Chondrocyte (in vitro differentiated cells): ENCODE measurements at places on chromosomes 6 and 20. TPM values are rescaled to one million over a fixed set of nuclear protein-coding genes. Genes with fewer than 3 reads are reported as not detected.
A peak's percentile ranks its signal among the peaks of the same experiment; 100 is the strongest.

GRCh38 chr6:4780360-4780812 is 4.2 kb downstream of the CDYL start:
- peaks cover 8% of the 10 kb centered on the region for H3K36me3 ChIP-seq
- H3K4me3 ChIP-seq = no peak overlapping the region
- H3K27me3 ChIP-seq = no peaks in the 10 kb centered on the region
- peak overlapping the region; percentile 38 for H3K27ac ChIP-seq
- H3K4me1 ChIP-seq = peaks cover 47% of the 10 kb centered on the region
- no peak for DNase-seq

- no peak overlapping the region for H3K27ac ChIP-seq
- H3K4me3 ChIP-seq = no peak overlapping the region
- peaks cover 15% of the 10 kb centered on the region for H3K4me1 ChIP-seq
- H3K27me3 ChIP-seq = peaks cover 2% of the 10 kb centered on the region
- DNase-seq = no peak
Observed at GRCh38 chr6:139257821-139258398, 33.9 kb downstream of the TXLNB start.

DNA sequence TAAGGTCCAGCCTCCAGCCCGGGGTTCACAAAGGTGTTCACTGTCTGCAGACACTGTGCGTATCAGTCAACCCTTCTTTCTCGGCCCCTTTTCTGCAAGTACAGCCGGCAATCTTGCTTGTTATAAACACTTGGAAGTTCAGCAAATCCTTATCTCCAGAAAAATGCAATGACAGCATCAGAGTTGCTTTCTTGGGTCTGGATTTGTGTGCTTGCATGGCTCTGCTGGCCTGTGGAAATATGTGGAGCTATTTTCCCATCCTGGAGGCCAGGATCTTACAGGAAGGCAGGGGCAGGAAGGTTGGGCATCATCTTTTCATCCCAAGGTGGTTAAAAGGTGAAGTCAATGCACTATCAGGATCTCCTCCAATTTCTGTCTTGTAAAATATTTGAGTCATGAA is 100.3 kb downstream of the SMOC2 start:
- peak overlapping the region; percentile 88 for H3K27ac ChIP-seq
- no peak for DNase-seq
- peak overlapping the region; percentile 26 for H3K4me3 ChIP-seq

DNA sequence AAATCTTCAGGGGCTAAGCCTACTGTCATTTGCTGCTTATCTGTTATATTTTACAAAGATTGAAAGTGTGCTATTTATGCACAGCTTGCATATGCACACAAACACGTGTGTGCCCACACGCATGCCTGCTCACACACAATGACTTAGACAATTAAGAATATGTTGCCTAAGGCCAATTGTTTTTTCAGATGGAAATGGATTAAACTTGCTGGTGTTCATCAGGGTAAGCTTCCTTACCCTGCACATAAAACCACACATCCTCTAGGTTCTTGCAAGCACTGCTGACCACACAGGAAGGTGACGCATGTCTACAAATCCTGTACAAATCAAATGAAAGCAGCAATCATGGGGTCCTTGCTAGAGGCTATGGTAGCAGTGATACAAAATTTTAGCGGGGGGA is 58.4 kb downstream of the GJA10 start:
- H3K27ac ChIP-seq = no peak overlapping the region
- no peak overlapping the region for H3K4me3 ChIP-seq
- H3K27me3 ChIP-seq = no peaks in the 10 kb centered on the region
- no peaks in the 10 kb centered on the region for H3K4me1 ChIP-seq

The FKBP5 gene
- 139 to 237 TPM (median 143 TPM) in 3 replicates for total RNA-seq

The BCAS4 gene
- total RNA-seq = 6.7 to 7.6 TPM (median 7.4 TPM) in 3 replicates

DNA sequence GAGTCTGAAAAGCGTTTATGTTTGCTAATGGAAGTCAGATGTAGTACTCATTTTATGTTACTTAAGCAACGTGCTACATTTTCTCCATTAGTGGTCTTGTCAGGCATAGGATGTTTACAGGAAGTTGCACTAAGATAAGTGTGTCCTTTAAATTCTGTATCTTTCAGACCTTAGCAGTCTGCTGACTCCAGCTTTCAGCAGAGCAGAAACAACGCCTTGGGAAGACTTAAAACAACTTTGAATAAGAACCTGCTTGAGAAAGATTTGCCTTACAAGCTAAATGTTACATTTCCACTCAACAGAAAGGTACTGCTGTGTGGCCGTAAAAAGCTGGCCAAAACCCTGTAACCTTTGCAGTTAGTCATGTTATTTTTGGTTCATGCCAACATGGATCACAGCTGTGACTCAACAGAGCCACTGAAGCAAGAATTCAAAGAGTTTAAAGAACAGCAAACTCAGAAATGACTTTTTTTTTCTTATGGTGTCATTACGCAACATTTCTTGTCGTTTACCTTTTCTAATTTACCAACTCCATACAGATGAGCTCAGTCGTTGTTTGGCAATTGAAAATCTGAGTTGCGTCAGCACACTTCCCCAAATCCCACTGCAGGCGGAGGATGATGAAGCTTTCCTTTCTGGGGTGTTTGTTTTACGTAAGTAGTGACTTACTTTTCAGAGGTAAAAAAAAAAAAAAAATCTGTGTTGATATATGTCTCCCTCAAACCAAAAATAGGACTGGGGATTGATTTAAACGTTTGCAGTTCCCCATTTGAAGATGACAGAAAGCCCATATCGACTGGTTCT is 27.9 kb upstream of the BMP6 start:
- H3K36me3 ChIP-seq = no peaks in the 10 kb centered on the region
- peak overlapping the region; percentile 91 for H3K27ac ChIP-seq
- peaks cover 15% of the 10 kb centered on the region for H3K4me1 ChIP-seq
- no peaks in the 10 kb centered on the region for H3K27me3 ChIP-seq

The MAPK13 gene
- total RNA-seq = 0.48 to 1.0 TPM (median 0.97 TPM) in 3 replicates

The C4B gene
- 7.3 to 10.3 TPM (median 9.6 TPM) in 3 replicates for total RNA-seq

GRCh38 chr6:118606268-118606667 is 45.1 kb downstream of the CEP85L start:
- H3K4me1 ChIP-seq = no peaks in the 10 kb centered on the region
- DNase-seq = no peak
- no peaks in the 10 kb centered on the region for H3K27me3 ChIP-seq

- H3K36me3 ChIP-seq = peaks cover 18% of the 10 kb centered on the region
- peaks cover 8% of the 10 kb centered on the region for H3K4me1 ChIP-seq
- H3K4me3 ChIP-seq = no peak overlapping the region
Observed at GRCh38 chr6:166406197-166406596, 23.5 kb upstream of the MPC1 start.

DNA sequence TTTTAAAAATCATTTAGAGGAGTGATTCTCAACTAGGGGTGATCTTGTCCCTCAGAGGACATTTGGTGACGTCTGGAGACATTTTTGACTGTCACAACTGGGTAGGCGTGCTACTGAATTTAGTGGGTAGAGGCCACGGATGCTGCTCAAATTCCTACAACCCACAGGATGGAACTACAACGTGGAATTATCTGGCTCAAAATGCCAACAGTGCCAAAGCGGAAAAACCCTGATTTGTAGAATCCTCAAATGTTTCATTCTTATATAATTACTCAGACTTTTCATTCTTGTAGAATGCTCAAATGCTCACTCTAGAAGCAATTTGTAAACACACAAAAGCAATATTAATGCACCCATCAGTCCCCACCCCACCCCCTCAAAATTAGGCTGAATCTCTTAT is 229.8 kb downstream of the ZMYND8 start:
- peaks cover 36% of the 10 kb centered on the region for H3K4me1 ChIP-seq
- no peak for DNase-seq
- no peaks in the 10 kb centered on the region for H3K27me3 ChIP-seq
- H3K4me3 ChIP-seq = no peak overlapping the region
- H3K27ac ChIP-seq = peak overlapping the region; percentile 83

- H3K27me3 ChIP-seq = no peaks in the 10 kb centered on the region
- no peak for DNase-seq
- H3K4me1 ChIP-seq = no peaks in the 10 kb centered on the region
- H3K4me3 ChIP-seq = no peak overlapping the region
Observed at GRCh38 chr6:145866456-145867396, 52.1 kb upstream of the FBXO30 start.

DNA sequence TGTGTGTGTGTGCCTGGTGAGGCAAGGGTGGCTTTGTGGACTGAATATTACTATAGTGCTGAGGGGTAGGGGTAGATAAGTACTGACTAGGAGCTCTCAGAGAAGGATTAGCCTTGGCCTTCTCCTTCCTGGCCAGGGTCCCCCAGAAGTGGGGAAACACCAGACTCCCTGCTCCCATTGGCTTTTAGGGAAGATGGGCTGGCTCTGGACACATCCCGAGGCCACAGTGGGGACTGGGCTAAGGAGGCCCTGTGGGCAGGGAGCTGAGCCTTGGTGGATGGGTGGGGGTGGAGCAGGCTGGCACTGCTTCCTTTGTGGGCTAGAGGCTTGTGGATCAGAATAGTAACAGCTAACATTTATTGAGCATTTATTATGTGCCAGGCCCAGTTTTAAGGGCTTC is 3.1 kb downstream of the EPB41L1 start:
- DNase-seq = no peak
- peaks cover 30% of the 10 kb centered on the region for H3K4me1 ChIP-seq
- H3K27ac ChIP-seq = no peak overlapping the region
- H3K4me3 ChIP-seq = no peak overlapping the region
- no peaks in the 10 kb centered on the region for H3K36me3 ChIP-seq

DNA sequence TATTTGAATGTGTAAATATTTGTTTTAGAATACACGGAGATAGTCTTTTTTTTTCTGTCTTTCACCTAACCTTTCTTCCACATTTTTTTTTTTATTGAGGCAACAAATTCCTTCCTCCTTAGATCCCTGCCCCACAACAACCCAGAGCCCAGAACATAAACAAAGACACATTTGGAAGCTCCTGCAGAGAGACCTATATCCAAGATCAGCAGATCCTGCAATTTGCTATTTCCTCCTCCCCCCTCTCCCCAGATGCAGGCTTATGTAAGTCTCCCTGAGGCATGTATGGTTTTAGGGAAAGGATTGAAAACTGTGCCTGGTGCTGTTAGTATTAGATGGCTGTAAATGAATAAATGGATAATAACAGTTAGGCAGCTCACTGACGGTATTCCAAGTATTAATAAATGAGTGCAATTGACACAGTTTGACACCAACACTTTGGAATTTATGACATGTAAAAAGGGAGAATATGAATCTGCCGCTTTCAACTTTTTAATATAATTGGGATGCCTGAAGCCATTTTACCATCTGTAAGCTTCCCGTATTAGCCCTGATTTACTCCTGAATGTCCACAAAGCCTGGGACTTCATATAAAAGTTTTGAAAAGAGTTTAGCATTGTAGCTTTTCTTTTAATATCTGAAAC is 608.3 kb upstream of the CITED2 start:
- H3K27me3 ChIP-seq = no peaks in the 10 kb centered on the region
- no peak for DNase-seq
- H3K36me3 ChIP-seq = no peaks in the 10 kb centered on the region
- peaks cover 77% of the 10 kb centered on the region for H3K4me1 ChIP-seq
- peak overlapping the region; percentile 91 for H3K27ac ChIP-seq

DNA sequence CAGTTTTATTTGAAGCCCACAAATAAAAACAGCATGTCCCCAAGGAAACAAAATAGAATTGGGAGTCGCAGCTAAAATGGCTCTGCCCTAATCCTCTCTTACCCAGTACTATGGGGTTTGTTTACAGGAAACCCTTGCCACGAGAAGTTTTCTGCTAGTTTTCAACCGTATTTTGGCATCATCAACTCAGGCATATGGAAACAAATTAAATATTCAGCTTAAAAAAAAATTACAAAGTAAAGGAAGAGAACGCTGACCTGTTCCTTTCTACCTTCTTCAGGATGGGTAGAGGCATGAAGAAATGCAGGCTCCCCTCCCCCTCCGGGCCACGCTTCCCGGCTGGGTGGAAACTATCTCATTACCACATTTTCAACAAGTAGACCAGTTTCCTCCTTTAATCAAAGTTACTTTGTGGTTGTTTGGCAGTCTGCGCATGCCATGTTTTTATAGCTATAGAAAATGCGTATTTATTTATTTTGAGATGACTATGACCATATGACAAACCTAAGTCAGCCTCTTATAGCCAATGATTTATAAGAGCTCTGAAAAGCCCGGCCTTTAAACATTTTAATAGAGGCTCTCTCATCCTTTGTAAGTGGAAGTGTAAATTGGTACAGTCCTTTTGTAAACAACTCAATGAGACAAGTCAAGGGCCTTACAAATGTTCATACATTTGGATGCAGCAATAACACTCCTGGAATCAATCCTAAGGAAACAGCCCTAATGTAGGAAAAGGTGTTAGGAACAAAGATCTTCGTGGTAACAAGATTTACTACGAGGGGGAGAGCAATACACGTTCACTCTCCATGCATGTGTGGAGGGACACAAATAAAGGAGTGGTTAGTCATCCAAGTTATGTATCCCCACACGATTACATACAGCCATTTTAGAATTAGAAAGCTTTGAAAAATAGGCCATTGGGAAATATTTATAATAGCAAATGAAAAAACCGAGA is 16.1 kb upstream of the ZNF217 start:
- H3K27me3 ChIP-seq = no peaks in the 10 kb centered on the region
- H3K4me1 ChIP-seq = peaks cover 46% of the 10 kb centered on the region
- DNase-seq = no peak
- H3K27ac ChIP-seq = peak overlapping the region; percentile 61
- H3K36me3 ChIP-seq = no peaks in the 10 kb centered on the region

GRCh38 chr6:14747881-14748520 is 497.9 kb upstream of the JARID2 start:
- H3K4me1 ChIP-seq = peaks cover 47% of the 10 kb centered on the region
- peak overlapping the region; percentile 4 for H3K27ac ChIP-seq
- no peaks in the 10 kb centered on the region for H3K36me3 ChIP-seq
- DNase-seq = no peak
- no peaks in the 10 kb centered on the region for H3K27me3 ChIP-seq

The TMX4 gene
- 24.4 to 33.9 TPM (median 25.7 TPM) in 3 replicates for total RNA-seq
